Occipital lobe (tissue), 3 donors: ENCODE measurements at places on chromosomes 3 and 15. TPM values are rescaled to one million over a fixed set of nuclear protein-coding genes. Genes with fewer than 3 reads are reported as not detected.

Gene PLA1A
- total RNA-seq, result not detected

Gene RHOV
- total RNA-seq, result 10.8 TPM

Gene AP3B2
- total RNA-seq, result 52.9 TPM

Gene PATL2
- total RNA-seq, result 0.78 TPM

Gene NLGN1
- total RNA-seq, result 126 TPM

Gene GASK1A
- 8.4 TPM for total RNA-seq

Gene P3H2
- total RNA-seq, result 2.8 TPM

Gene PLA2G4E
- not detected for total RNA-seq

Gene KLHL40
- total RNA-seq, result not detected

Gene ATRIP
- total RNA-seq, result 5.9 TPM

Gene ACOX2
- total RNA-seq, result 0.78 TPM

Gene SAMD7
- not detected for total RNA-seq

Gene STRA6
- 2.3 TPM for total RNA-seq

Gene GUCA1C
- total RNA-seq, result not detected

Gene NAALADL2
- total RNA-seq, result 10.6 TPM

Gene PLSCR2
- not detected for total RNA-seq

Gene ADAMTS9
- total RNA-seq, result 17.3 TPM

Gene TAGLN3
- total RNA-seq, result 151 TPM

Gene EFCC1
- total RNA-seq, result 0.94 TPM

Gene ZNF80
- total RNA-seq, result not detected

Gene EIF4E3
- 20.9 TPM for total RNA-seq

Gene CHRNB4
- 1.1 TPM for total RNA-seq

Gene IFT80
- 83.8 TPM for total RNA-seq

Gene MESP2
- total RNA-seq, result not detected

Gene NAA50
- 86.4 TPM for total RNA-seq

Gene EFHB
- total RNA-seq, result not detected

Gene SRGAP3
- total RNA-seq, result 89.5 TPM

Gene EPHB3
- total RNA-seq, result 3.9 TPM

Gene ONECUT1
- not detected for total RNA-seq

Gene LRRC31
- not detected for total RNA-seq

Gene RARRES1
- 1.4 TPM for total RNA-seq

Gene UBL7
- total RNA-seq, result 31.2 TPM

Gene CPNE9
- 0.31 TPM for total RNA-seq

Gene RFTN1
- 6.4 TPM for total RNA-seq

Gene GREM1
- total RNA-seq, result 3.4 TPM

Gene AGTR1
- 2.0 TPM for total RNA-seq

Gene PRSS50
- 0.31 TPM for total RNA-seq

Gene TM4SF18
- 5.6 TPM for total RNA-seq

Gene IL17RC
- 4.5 TPM for total RNA-seq

Gene CCDC191
- total RNA-seq, result 6.6 TPM

Gene RETNLB
- total RNA-seq, result not detected

Gene GPR156
- total RNA-seq, result 5.6 TPM

Gene UBE2E1
- total RNA-seq, result 107 TPM

Gene CPB1
- total RNA-seq, result not detected

Gene GOLGA6B
- total RNA-seq, result not detected

Gene CD276
- 24.5 TPM for total RNA-seq

Gene CX3CR1
- 11.4 TPM for total RNA-seq

Gene CHRD
- 11.4 TPM for total RNA-seq

Gene ISL2
- not detected for total RNA-seq

Gene CKMT1B
- total RNA-seq, result 6.7 TPM

Gene FGD5
- 2.7 TPM for total RNA-seq

Gene CCR8
- not detected for total RNA-seq

Gene SEMA3B
- 2.3 TPM for total RNA-seq

Gene FEZF2
- total RNA-seq, result 15.0 TPM

Gene CILP
- total RNA-seq, result 0.31 TPM

Gene CCDC66
- total RNA-seq, result 86.7 TPM
